ENCODE measurements at places on chromosomes 1 and 21. TPM values are rescaled to one million over a fixed set of nuclear protein-coding genes. Genes with fewer than 3 reads are reported as not detected.
A peak's percentile ranks its signal among the peaks of the same experiment; 100 is the strongest.

DNA sequence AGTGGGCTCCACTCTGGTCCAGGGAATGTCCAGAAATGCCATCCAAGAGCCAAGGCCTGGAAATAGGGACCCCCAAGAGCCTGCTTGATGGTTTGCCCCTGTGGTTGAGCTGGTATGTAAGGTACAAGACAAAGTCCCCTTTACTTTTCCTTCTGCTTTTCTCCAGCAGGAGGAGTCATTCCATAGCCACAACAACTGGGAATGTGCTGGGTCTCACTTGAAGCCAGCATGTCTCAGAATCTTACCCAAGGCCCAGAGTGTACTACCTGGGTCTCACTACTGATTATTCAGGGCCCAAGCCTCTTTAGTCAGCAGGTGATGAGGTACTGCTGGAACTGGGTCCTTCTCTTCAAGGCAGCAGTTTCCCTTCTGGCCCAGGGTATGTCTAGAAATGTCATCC is 62.1 kb upstream of the CD55 start:
- no peak overlapping the region for H3K27ac ChIP-seq
- H3K27me3 ChIP-seq, result no peaks in the 10 kb centered on the region
- no peak for DNase-seq
- no peaks in the 10 kb centered on the region for H3K36me3 ChIP-seq

- H3K4me3 ChIP-seq, result no peak overlapping the region
- H3K36me3 ChIP-seq, result peaks cover 5% of the 10 kb centered on the region
- no peaks in the 10 kb centered on the region for H3K27me3 ChIP-seq
- H3K27ac ChIP-seq, result no peak overlapping the region
These were observed 24.6 kb upstream of the PRDM15 start for GRCh38 chr21:41903559-41904351.

The LCA5L gene
- total RNA-seq, result 0.78 TPM

The CADM3 gene
- 1.6 TPM for total RNA-seq

GRCh38 chr1:86782482-86782881 is 78.1 kb downstream of the SH3GLB1 start:
- H3K27me3 ChIP-seq, result no peaks in the 10 kb centered on the region
- no peaks in the 10 kb centered on the region for H3K36me3 ChIP-seq
- H3K4me3 ChIP-seq, result no peak overlapping the region
- no peak for DNase-seq

DNA sequence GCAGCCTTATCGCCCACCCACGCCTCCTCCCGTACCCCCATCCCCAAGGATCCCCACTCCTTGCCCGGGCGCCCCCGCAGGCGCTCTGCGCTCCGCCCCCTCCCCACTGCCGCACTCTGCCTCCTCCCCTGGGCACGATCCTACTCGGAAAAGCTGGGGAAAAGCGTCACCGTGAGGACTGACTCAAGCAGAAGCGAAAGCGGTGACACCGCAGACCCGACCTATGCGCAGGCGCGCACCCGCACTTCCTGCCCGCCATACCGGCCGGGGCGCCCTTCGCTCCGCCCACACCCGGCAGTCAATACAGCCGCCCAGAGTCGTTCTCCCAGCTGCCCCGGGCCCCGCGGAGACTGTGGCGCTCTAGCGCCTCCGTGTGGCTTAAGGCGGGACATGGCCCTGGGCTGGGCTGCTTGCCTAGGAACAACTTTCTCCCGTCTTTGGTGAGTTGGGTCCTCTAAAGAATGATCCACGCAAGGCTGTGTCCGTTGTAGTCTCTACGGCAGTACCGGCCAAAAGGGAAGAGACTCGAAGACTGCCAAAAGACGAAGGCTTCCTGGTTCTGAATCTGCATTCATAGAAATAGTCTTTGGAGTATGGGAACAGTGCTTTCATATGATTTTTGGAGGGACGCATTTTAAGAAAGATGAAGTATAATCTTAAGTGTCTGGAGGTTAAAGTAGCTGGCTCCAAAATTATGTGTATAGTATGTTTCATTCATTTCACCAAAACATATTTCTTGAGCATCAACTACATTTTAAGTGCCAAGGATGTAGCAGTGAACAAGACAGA is at the start of gene OMA1:
Gene OMA1 (minus strand): TSS at position 207 of the 789 bp plus-strand sequence. CDS start 7,432 bp downstream, outside the sequence.
- H3K36me3 ChIP-seq, result no peaks in the 10 kb centered on the region
- no peaks in the 10 kb centered on the region for H3K27me3 ChIP-seq
- DNase-seq, result peak; percentile 98
- H3K4me3 ChIP-seq, result peak within 1 kb of the TSS; percentile 47
- H3K27ac ChIP-seq, result peak within 1 kb of the TSS; percentile 100

DNA sequence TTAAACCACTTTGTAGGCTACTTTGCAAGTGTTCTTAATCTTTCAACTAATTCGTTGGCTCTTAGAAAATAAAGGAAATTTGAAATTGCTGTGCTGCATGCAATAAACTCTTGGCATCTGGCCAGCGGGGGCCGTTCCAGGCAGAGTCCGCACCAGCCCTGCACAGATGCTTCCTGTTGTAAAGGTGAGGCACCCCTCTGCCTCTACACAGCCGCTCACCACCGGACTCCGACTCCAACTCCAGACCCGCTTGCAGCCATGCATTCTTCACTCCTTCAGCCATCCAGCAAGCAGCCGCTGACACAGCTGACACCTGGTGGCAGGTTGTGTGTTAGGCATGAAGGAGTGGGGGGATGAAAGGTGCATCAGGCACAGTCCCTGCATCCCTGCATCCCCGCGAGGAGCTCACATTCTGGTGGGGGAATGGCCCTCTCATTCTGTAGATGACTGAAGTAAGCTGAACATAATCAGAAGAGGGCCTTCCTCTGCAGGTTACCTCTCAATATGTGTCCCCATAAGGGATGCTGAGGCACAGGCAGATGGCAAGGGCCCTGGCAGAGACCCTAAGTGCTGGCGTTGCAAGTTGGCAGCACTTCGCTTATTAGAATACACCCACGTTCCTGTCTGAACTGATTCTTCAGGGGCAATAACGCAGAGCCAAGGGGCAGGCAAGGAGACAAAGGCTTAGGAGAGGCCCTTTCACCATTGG is 56.8 kb downstream of the GLIS1 start:
- peak; percentile 43 for DNase-seq
- H3K4me1 ChIP-seq, result peaks cover 11% of the 10 kb centered on the region
- H3K4me3 ChIP-seq, result no peak overlapping the region
- H3K27ac ChIP-seq, result no peak overlapping the region

The KCNJ6 gene
- total RNA-seq, result 0.78 TPM

DNA sequence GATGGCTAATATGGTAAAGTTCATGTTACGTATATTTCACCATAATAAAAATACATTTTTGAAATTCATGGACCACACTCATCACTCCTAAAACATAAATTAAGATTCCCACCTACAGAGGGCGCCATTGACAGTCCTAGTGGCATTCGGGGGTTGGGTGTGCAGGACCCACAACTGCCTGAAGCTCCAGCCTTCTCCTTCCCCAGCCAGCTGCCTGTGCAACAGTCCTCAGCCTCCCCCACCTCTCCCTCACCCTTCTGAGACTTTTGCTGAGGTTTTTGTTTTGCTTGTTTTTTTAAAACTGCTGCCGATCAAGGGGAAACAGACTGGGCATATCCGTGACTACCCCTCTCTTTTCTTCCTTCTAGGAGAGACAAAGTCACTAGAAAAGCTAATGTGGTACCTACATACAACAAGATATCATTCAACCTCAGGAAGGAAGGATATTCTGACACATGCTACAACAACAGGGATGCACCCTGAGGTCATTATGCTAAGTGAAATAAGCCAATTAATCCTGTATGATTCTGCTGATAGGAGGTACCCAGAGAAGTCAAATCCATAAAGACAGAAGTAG is 9.2 kb upstream of the EVA1C start:
- H3K4me1 ChIP-seq, result no peaks in the 10 kb centered on the region
- no peaks in the 10 kb centered on the region for H3K36me3 ChIP-seq
- H3K27me3 ChIP-seq, result no peaks in the 10 kb centered on the region
- no peak overlapping the region for H3K4me3 ChIP-seq

The BSDC1 gene
- 53.2 TPM for total RNA-seq

The PRAMEF18 gene
- not detected for total RNA-seq

DNA sequence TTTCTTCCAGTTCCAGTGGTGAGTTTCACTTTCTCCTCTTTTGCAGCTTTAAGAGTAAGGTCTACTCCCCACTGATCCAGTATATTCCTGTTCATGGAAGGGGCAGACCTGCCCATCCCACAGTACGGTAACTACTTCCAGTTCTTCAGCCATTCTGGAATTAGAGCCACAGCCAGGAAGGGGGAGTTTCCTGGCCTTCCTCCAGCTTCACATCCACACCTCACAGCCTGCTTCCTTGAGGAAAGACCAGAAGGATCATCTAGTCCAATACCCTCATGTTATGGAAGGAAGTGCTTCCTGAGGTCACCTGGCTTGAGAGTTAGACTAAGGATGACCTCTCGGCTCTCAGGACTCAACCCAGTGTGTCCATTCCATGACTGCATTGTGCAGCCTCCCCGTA is 597.8 kb downstream of the KIF26B start:
- no peaks in the 10 kb centered on the region for H3K36me3 ChIP-seq
- DNase-seq, result no peak
- no peak overlapping the region for H3K27ac ChIP-seq
- no peaks in the 10 kb centered on the region for H3K27me3 ChIP-seq

The MFSD2A gene
- total RNA-seq, result 0.33 TPM

DNA sequence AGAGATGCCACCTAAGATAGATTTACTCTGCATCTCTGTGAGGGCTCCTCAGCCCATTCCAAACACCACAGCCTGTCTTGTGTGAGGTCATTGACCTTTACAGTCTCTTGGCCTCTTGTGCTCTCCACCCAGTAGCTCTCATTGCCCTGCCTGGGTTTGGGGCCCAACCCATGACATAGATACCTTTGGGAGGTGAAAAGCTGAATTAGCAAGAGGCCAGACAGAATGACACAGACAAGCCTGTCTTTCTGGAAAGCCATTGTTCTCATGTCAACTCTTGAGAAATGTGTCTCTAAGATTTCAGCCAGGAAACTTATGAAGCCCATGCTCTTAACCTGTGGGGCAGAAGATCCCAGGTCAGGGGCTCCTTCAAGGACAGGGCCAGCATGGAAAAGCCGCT is 18.4 kb upstream of the F3 start:
- H3K36me3 ChIP-seq, result no peaks in the 10 kb centered on the region
- H3K27ac ChIP-seq, result no peak overlapping the region
- H3K4me1 ChIP-seq, result peaks cover 7% of the 10 kb centered on the region
- H3K4me3 ChIP-seq, result no peak overlapping the region

The DNAJC6 gene
- total RNA-seq, result 0.99 TPM

DNA sequence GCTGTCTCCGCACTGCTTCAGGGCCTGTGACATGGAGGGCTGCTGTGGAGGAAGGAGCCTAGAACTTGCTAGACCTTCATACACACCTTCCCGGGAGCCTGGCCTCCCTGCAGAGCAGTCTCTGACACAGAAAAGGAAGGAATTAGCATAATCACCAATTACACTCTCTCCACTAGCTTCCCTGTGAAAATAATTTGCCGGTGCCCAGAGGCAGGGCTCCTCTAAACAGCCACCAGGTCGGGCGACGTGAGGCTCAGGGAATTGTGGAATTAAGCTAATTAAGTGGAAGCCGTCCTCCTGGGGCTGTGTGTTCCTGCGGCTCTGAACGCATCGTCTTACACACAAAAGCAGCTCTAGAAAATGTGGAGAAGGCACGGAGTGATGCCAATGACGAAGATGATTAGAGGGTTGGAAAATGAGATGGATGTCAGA is 82.6 kb downstream of the NENF start:
- peaks cover 24% of the 10 kb centered on the region for H3K4me1 ChIP-seq
- no peaks in the 10 kb centered on the region for H3K27me3 ChIP-seq
- no peak overlapping the region for H3K4me3 ChIP-seq
- no peak overlapping the region for H3K27ac ChIP-seq

DNA sequence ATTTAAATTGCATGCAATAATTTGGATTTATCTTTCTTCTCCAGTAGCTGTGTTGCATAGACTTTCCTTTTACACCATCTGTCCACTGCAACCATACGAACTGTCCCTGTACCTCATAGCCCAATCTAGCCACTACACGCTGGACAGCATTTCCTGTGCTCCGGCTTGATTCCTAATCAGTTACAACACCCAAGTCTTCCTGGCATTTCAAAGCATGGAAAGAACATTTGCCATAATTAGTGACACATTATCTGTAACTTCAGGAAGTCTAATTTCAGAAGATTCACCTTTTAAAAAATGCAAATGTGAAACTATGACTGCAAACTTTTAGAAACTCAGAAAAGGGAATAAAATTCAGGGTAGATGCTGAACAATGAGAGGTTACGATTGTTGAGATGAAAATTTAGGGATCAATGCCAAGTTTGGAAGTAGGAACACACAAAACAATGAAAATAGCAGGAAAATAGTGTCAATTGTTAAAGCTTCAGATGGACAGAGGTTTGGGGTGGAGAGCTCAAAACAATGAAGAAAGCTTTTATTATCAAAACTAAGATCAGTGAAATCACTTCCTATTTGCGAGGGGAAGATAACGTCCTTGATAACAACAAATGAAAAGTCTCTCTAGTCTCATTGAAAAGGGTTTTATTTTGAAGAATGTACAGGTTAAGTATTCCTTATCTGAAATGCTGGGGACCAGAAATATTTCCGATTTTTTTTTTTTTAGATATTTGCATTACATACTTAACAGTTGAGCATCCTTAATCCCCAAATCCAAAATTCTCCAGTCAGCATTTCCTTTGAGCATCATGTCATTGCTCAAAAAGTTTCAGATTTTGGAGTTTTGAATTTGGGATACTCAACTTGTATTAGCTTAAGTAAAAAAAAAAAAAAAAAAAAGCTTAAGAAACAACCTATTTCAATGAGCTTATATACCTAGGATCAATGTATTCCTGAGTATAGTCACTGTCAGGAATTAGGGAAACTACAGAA is 107.3 kb downstream of the FNBP1L start:
- no peak overlapping the region for H3K4me3 ChIP-seq
- no peak for DNase-seq
- no peak overlapping the region for H3K27ac ChIP-seq
- H3K36me3 ChIP-seq, result no peaks in the 10 kb centered on the region

DNA sequence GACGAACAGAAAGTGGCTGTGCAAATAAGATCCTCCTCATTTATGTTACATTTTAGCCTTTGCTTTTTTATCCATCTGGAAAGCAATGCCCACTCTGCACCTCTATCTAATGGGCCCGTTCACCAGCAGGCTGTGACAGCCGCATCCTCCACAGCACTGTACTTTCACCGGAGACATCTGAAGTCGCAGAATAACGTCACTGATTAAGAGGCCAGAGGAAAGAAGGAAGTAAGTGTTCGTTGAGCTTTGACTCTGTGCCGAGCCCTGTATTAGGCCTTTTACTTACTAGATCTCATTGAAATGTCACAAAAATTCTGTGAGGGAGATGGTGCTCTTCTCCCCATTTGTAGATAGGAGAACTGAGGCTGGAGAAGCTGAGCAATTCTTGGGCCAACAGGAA is 62.3 kb downstream of the KAZN start:
- no peak overlapping the region for H3K4me3 ChIP-seq
- peaks cover 4% of the 10 kb centered on the region for H3K27me3 ChIP-seq
- no peaks in the 10 kb centered on the region for H3K4me1 ChIP-seq
- no peaks in the 10 kb centered on the region for H3K36me3 ChIP-seq

The OR2T29 gene
- total RNA-seq, result not detected

The MTMR11 gene
- total RNA-seq, result 28.3 TPM

The AMY2A gene
- 4,537 TPM for total RNA-seq

The LCE5A gene
- total RNA-seq, result not detected

DNA sequence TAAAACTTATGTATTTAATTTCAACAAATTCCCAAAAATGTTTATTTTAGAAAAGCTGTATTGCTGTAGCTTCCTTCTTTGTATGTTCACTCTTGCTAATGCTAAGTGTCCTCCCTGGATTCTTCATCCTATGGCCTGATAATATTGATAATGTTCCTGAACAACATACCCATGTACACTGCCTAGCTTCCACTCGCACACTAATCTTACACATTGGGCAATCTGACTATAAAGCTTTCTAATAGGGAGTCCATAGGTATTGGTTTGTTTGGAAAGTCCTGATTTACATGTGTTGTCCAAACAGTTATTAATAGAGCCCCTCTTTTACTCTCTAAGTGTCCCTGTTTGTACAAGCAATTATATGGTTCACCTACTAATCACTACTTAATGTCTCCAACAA is 783 bp downstream of the F13B start:
- H3K4me1 ChIP-seq, result no peaks in the 10 kb centered on the region
- no peaks in the 10 kb centered on the region for H3K27me3 ChIP-seq
- no peak overlapping the region for H3K4me3 ChIP-seq
- no peak overlapping the region for H3K27ac ChIP-seq

All from body of pancreas (tissue), 4 donors.